ENCODE measurements at places on chromosomes 12 and 14. TPM values are rescaled to one million over a fixed set of nuclear protein-coding genes. Genes with fewer than 3 reads are reported as not detected.
A peak's percentile ranks its signal among the peaks of the same experiment; 100 is the strongest.

DNA sequence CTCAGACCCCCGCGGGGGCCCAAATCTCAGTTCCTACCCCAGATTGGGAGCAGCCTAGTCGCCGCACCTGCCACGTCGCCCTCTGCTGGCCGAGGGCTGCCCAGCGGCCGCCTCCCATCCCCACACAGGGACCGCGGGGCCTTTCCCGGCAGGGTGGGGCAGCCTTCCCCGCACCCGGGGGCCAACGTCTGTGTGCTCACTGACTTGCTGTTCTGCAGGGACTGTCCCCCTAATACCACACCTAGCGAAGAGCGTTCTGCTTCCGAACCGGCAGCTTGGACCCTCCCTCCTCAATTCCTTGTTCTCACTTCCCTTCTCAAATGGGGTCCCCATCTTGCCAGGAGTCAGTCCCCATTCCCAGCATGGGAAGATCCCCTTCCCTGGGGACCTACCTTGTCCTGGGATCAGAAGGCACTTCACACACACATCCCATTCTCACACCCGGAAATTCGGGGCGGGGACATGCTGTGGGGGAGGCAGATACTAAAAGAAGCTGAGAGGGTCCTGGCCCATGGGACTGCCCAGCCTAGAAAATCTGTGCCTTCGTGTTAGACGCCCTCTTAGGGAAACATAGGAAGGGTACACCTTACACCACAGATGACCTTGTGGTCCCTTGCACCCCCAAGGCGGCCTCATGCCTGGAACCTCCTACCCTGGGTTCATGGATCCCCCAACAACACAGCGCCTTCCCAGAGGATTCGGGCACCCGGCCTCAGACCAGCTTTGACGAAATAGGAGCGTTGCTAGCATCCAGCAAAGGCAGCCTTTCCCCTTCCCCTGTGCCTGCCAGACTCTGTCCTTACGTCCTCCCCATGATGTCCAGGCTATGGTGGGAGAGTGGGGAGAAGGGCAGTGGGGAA lies 16.4 kb downstream of the ACVRL1 start:
- H3K27me3 ChIP-seq = no peaks in the 10 kb centered on the region
- peaks cover 3% of the 10 kb centered on the region for H3K4me1 ChIP-seq
- H3K4me3 ChIP-seq = no peak overlapping the region
- DNase-seq = no peak
- H3K27ac ChIP-seq = no peak overlapping the region
- no peaks in the 10 kb centered on the region for H3K36me3 ChIP-seq

DNA sequence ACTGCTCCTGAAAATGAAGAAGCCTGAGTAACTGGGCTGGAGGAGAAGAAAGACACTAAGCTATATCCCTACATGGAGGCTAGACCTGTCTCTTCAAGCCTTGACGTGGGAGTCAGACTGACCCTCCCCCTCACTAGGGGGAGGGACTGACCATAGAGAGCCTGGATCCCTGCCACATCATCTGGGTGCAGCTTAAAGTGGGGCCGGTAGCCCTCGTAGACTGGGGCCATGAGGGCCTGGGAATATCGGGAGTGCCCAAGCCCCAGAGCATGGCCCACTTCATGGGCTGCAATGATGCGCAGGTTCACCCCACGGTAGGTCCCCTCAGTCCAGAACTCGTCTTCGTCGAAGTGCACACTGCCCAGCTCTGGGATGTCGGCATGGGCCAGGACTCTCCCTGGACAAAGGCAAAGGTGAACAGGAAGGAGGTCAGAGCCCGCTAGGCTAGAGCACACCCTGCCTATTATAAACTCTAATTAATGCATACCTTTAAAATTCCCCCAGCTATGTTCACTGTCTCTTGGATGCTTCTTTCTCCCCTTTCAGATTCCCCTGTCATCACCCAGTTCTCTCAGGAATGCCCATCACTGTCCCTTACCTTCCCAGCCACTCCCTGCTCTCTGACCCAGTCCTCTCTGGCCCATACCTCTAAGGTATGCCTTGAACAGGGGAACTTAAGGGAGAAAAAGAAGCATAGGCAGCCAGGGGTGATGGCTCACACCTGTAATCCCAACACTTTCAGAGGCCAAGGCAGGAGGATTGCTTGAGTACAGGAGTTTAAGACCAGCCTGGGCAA lies 3.2 kb downstream of the MMP19 start:
- no peaks in the 10 kb centered on the region for H3K27me3 ChIP-seq
- DNase-seq = no peak
- H3K27ac ChIP-seq = no peak overlapping the region

GRCh38 chr12:74725154-74725553 lies 187.5 kb downstream of the ATXN7L3B start:
- no peak overlapping the region for H3K27ac ChIP-seq
- H3K27me3 ChIP-seq = no peaks in the 10 kb centered on the region

- H3K27ac ChIP-seq = no peak overlapping the region
- H3K27me3 ChIP-seq = no peaks in the 10 kb centered on the region
- no peak overlapping the region for H3K4me3 ChIP-seq
- H3K36me3 ChIP-seq = no peaks in the 10 kb centered on the region
- no peak for DNase-seq
- H3K4me1 ChIP-seq = no peaks in the 10 kb centered on the region
Measured at GRCh38 chr12:54949073-54949711, 35.4 kb downstream of the TESPA1 start.

DNA sequence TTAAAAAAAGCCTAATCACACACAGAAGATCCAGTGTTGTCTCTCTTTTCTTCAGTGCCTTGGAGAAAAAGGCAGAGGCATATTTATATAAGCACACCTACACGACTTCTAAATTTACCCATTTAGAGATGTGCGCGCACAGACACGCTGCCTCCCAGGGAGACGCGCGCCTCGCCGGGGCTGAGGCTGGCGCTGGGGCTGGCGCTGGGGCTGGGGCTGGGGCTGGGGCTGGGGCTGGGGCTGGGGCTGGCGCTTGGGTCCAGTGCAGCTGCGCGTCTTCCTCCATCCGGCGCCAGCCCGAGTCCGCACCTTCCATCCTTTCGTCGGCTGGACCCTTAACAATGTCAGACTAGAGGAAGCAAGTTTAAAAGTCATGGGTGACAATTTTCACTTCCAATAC lies 118.4 kb upstream of the ARID2 start:
- no peak overlapping the region for H3K27ac ChIP-seq
- H3K4me1 ChIP-seq = no peaks in the 10 kb centered on the region
- H3K36me3 ChIP-seq = no peaks in the 10 kb centered on the region
- no peaks in the 10 kb centered on the region for H3K27me3 ChIP-seq
- no peak for DNase-seq
- peak overlapping the region; percentile 58 for H3K4me3 ChIP-seq

DNA sequence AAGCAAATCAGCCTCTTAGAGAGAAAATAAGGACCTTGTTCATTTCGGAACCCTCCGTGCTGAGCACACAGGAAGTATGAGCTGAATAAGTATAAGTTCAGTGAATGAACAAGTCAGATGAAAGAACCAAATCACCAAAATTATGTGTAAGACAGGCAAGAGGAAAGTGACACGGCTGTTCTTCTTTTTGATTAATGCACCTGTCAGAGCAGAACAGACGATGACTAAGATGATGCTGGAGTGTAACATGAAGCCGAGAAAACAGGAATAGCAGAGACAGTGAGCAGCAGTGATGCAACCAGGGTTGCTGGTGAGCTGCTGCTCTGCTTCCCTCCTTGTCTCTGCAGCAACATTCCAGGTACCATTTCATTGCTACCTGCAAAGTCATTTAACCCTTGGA lies 861.1 kb downstream of the GALC start:
- H3K27me3 ChIP-seq = no peaks in the 10 kb centered on the region
- no peak overlapping the region for H3K27ac ChIP-seq
- no peak for DNase-seq
- no peaks in the 10 kb centered on the region for H3K4me1 ChIP-seq
- H3K36me3 ChIP-seq = no peaks in the 10 kb centered on the region
- no peak overlapping the region for H3K4me3 ChIP-seq

DNA sequence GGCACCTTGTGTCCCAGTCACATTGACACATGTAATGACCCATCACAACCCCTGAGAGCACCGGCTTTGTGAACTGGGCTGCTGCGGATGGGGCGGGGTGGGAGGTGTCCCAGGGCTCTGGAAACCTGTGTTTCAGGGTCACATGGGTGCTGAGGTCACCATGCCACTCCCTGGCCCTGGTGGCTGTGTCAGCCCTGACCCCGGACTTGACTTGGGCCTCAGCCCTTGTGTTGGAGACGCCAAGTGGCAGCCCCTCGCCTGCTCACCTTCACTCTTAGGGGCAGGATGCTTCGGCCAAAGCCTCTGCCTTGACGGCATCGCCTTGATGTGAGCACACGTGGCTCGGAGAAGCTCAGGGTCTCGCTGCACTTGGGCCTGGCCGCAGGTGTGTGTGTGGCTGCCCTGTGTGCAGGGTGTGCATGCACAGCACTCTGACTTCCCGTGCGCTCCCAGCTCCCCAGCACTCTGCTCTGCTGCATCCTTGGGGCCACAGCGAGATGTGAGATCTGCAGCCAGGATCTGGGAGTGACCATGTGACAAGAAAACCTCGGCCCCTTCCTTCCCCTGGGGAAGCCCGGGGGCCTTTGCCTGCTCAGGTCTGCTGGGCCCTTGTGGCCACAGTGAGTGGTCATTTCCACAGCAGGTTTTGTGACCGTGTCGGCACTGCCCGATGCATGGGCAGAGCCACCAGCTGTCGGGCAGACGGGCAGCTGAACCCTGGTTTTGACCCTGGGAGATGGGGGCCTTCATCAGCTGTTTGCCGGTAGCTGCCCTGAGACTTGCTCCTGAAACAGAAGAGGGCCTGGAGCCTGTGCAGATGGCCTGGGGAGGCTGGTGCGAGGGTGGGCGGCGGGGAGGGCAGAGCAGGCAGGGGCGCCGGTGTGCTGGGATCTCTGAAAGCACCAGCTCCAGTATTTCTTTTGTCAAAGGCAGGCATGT lies 167.4 kb downstream of the KIF26A start:
- H3K27ac ChIP-seq = no peak overlapping the region
- H3K4me3 ChIP-seq = no peak overlapping the region
- no peaks in the 10 kb centered on the region for H3K27me3 ChIP-seq
- no peaks in the 10 kb centered on the region for H3K4me1 ChIP-seq
- DNase-seq = no peak

DNA sequence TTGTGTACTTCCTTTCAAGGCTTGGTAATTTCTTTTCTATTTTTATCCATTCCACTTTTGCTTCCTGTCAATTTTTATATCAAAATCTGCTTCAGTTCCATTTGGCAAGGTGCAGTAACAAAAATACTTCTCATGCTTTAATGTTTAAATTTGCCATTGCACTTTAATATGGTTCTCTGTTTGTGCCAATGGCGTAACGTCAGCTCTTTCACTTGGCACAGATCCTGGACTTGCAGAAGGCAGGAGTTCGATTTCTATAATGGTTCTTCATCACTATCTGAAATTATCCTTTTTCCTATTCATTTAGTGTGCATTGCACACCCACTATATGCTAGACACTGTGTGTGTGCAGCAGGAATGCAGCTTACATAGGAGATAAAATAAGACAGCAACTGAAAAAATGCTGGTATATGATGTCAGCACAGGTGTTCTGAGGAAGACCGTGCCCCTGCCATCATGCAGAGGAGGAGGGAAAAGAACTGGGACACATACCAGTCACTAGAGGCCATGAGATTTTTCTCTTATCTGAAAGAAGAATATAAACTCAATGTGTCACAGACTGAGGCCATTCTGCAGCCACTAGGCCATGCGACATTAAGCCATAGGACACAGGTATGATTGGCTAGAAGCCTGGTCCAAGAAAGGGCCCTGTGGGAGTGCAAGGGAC lies 298.2 kb downstream of the RPAP3 start:
- no peak overlapping the region for H3K27ac ChIP-seq
- no peaks in the 10 kb centered on the region for H3K4me1 ChIP-seq
- DNase-seq = no peak
- no peaks in the 10 kb centered on the region for H3K27me3 ChIP-seq
- no peaks in the 10 kb centered on the region for H3K36me3 ChIP-seq

- no peaks in the 10 kb centered on the region for H3K27me3 ChIP-seq
- H3K4me3 ChIP-seq = no peak overlapping the region
- DNase-seq = no peak
Measured at GRCh38 chr14:96911499-96912149, 114.4 kb downstream of the VRK1 start.

GRCh38 chr12:25801734-25802133 lies 156.7 kb upstream of the RASSF8 start:
- H3K4me1 ChIP-seq = no peaks in the 10 kb centered on the region
- no peaks in the 10 kb centered on the region for H3K27me3 ChIP-seq

- H3K4me1 ChIP-seq = no peaks in the 10 kb centered on the region
- no peak overlapping the region for H3K4me3 ChIP-seq
- H3K27me3 ChIP-seq = no peaks in the 10 kb centered on the region
- no peak overlapping the region for H3K27ac ChIP-seq
Measured at GRCh38 chr14:25351269-25351668, 301.3 kb upstream of the STXBP6 start.

- no peak for DNase-seq
- H3K36me3 ChIP-seq = no peaks in the 10 kb centered on the region
- no peaks in the 10 kb centered on the region for H3K4me1 ChIP-seq
- no peaks in the 10 kb centered on the region for H3K27me3 ChIP-seq
- H3K4me3 ChIP-seq = no peak overlapping the region
Measured at GRCh38 chr14:25759920-25760655, 710.1 kb upstream of the STXBP6 start.

- H3K27ac ChIP-seq = no peak overlapping the region
- peaks cover 4% of the 10 kb centered on the region for H3K4me1 ChIP-seq
- H3K27me3 ChIP-seq = no peaks in the 10 kb centered on the region
Measured at GRCh38 chr14:64507376-64508156, 3.0 kb downstream of the ZBTB1 start.

DNA sequence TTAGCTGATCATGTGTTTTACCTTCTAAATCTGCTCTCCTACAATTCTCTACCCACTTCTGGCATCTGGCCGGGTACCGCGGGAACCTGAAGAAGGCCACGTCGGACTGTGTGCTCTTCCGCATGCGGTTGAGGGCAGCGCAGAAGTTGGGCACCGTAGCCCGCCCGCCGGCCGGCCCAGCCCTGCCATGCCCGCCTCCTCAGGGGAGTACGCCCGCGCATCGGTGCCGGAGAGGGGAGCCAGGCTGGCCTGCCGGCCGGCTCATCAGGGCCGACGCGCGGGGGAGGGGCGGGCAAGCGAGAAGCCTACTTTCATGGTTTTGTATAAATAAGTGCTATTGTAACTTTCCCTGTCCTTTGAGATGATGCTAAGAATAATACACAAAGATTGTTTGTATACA lies 19.9 kb upstream of the ADAMTS20 start:
- no peak overlapping the region for H3K27ac ChIP-seq
- no peaks in the 10 kb centered on the region for H3K4me1 ChIP-seq
- no peak for DNase-seq
- H3K36me3 ChIP-seq = no peaks in the 10 kb centered on the region
- no peak overlapping the region for H3K4me3 ChIP-seq
- H3K27me3 ChIP-seq = no peaks in the 10 kb centered on the region

DNA sequence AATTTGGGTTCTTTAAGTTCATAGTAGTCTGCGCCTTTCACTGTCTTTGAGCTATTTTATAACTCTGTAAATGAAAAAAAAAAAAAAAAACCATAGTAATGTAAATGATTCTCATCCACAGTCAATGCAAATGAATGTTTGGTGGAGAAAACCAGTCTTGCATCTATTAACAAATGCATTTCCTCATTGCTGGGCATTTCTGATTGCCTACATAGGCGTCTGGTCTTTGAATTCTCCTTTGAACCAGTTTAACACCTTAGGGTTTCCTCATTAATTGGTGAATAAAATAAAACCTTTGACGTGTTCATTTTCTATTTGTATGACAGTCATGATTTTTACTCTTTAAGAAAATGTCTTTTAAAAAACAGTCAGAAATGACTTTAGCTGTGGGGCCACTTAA lies 114.8 kb downstream of the C12orf75 start:
- no peak overlapping the region for H3K4me3 ChIP-seq
- no peaks in the 10 kb centered on the region for H3K27me3 ChIP-seq
- no peaks in the 10 kb centered on the region for H3K36me3 ChIP-seq
- H3K4me1 ChIP-seq = peaks cover 5% of the 10 kb centered on the region

The KLHL33 gene
- total RNA-seq = not detected

The FAM222A gene
- total RNA-seq = 3.3 TPM

The TMPRSS12 gene
- not detected for total RNA-seq

The PAPLN gene
- total RNA-seq = 4.9 TPM

The AJUBA gene
- total RNA-seq = 11.6 TPM

The IAPP gene
- not detected for total RNA-seq

The ARL1 gene
- 16.0 TPM for total RNA-seq

The SERPINA3 gene
- 207 TPM for total RNA-seq
